ENCODE measurements at places on chromosomes 7 and 10.

GRCh38 chr10:30894221-30894620, 137.4 kb downstream of the ZNF438 start:
- DNase-seq: no peak

GRCh38 chr10:110475722-110476515, 21.8 kb upstream of the DUSP5 start:
- DNase-seq: no peak

- no peak for DNase-seq
Observed at GRCh38 chr7:27652518-27652917, 10.2 kb downstream of the HIBADH start.

DNA sequence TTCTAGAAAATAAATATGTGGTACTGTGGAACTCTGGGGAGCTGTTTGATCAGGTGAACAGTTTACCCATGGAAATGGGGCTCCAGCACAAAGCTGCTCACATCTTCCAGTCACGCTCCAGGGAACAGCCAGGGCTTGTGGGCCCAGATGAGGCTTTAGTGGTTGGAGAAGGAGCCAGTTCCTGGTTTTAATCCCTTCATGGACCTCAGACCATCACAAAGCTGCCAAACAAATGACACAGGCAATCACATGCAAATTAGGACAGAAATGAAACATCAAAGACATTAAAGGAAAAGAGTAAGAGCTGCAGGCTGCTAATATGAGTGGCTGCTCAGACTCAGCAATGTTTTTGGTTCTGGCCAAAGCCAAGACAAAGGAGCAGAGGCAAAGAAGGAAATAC, 2.2 kb upstream of the ATP6V0E2 start:
- no peak for DNase-seq

GRCh38 chr7:84700563-84701370, 486.1 kb downstream of the SEMA3D start:
- no peak for DNase-seq

DNA sequence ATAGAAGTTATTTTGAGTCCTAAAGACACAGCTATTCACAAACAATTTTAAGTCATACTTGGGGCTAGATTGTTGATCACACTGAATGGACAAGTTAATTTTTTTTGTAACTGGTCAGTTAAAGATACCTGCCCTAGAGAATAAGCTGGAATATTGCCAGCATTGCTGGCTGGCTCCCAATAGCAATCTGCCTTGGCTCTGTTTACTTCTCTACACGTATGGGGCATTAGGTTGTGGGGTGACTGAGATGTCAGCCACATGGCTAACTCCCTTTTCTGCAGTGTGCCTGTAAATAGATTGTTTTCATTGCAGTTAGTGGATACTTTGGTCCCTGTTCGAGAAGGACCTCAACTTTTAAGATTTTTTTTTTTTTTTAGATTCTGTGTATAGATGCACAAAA, 128.2 kb downstream of the SEMA3E start:
- DNase-seq: no peak

- DNase-seq: no peak
Observed at GRCh38 chr7:83876593-83876992, 227.7 kb upstream of the SEMA3E start.

DNA sequence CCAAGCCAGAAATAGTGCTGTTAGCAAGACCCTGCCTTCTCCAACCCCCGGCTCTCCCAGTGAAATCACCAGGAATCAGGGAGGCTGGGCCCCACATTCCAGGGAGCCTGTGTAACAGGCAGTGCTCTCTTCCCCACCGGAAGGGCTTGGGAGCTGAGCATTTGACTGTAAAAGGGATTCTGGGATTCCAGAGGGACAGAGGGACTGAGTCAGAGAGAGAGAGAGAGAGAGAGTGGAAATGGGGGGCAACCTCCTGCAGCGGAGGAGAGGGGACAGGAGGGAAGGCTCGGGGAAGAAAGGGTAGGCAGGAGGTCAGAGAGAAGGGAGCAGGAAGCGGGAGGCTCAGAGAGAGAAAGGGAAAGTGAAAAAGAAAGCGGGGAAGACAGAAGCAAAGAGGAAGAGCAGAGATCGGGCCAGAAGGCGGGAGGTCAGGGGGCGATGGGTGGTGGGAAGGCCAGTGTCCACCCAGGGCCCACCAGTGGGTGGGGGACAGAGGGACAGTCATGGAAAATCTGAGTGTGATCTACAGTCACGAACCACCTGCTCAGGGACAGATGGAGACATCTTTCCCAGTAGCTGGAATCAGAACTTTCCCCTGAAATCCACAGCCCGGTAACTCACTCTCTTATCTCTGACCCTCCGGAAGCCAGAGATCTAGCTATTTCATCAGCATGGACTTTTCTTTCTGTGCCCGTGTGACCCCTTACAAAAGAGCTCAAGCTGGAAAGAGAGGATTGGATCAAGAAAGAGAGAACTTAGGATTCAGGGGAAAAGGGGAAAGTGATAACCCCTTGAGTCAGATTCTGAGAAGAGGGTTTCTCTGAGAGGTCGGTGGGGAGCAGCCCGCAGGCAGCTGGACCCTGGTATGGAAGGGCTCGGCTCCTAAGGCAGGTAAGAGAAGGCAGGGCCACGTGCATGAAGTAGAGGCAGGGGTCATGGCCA, 4.6 kb upstream of the SERPINE1 start:
- DNase-seq: no peak

GRCh38 chr10:11533328-11533781, 78.1 kb downstream of the USP6NL start:
- DNase-seq: no peak

GRCh38 chr10:88114368-88114767, 250.9 kb downstream of the PTEN start:
- no peak for DNase-seq

GRCh38 chr7:56493704-56494450, 377.7 kb upstream of the NUPR2 start:
- DNase-seq: no peak

DNA sequence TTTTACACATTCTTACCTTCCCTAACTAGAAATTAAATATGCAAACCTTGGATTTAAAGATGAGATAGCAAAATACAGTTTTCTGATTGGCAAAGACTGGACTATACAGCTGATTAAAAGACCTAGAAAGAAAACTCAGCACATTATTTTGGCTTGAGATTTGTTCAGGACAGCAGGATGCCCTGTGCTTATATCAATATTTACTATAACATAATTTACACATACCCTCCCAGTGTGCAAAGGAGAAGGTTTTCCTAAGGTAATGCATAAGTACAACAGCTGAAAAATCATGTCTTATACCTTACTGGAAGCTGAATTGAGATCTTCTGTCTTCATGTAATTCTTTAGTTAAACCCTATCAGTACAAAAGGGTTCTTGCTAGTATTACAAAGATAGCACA, 458.6 kb downstream of the PARD3 start:
- DNase-seq: no peak

- DNase-seq: no peak
Observed at GRCh38 chr10:72697716-72698115, 5.8 kb downstream of the MCU start.

- no peak for DNase-seq
Observed at GRCh38 chr10:16348891-16349290, 87.9 kb upstream of the PTER start.

DNA sequence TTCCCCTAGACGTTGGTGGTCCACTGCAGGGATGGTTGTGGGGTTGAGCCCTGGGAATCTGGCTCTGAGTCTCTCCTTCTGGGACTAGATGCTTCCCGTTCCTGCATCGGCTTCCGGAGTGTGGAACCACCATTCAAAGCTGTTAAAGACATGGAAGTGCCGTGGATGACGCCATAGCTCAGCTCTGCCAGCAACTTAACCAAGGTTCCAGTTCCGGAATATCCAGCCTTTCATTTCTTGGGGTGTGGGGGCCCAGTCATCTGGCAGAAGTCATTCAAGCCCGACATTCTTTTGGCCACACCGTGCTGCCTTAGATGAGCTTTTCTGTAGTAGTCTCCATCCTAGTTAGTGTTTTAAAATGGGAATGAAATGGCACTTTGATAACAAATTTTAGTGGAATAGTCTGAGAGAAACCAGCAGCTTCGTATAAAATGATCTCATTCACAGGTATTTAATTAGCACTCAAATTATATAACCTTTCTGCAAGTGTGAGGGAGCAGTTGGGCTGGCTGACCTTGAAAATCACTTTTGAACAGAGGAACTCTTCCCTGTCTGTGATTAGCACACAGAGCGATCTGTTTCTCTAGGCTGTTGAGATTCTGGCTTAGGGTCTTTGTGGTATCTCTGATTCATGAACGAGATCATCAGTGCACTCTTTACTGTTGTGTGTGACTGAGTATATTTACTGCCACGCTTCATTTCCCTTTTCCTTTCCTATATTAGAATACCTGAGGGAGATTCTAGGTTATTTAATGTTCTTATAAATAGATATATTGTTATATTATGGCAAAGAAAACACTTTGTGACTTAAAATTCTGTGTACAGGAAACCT, 19.9 kb downstream of the LMTK2 start:
- no peak for DNase-seq

DNA sequence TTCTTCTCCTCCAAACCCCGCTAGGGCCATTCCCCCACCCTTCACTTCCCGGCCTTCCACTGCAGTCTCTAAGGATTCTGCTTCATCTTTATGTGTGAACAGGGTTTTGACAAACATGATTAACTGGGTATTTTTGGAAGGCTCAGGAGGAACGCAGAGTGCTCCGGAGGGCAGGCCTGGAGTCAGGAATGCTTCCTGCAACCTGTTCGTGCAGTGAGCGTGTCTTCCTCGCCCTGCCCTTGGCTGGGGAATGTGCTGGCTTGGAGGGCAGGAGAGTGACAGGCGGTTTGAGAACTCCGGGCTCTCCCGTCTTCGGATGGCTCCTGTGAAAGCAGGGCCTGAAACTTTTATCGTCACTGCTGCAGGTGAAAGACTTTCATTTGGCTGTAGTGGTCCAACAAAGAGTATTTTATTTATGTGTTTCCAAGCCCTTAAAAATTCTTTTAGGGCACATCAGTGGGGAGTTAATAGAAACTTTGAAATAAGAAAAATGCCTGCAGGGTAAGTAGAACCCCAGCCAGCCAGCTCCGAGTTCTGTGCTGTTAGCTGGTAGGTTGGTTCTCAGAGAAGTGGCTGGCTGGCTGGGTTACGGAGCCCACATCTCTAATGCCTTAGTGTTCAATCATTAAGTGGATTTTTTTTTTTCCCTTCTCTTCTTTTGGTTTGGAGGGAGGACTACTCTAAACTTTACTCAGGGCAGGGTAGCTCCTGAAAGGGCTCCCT, 51.0 kb downstream of the TCF7L2 start:
- DNase-seq: no peak

DNA sequence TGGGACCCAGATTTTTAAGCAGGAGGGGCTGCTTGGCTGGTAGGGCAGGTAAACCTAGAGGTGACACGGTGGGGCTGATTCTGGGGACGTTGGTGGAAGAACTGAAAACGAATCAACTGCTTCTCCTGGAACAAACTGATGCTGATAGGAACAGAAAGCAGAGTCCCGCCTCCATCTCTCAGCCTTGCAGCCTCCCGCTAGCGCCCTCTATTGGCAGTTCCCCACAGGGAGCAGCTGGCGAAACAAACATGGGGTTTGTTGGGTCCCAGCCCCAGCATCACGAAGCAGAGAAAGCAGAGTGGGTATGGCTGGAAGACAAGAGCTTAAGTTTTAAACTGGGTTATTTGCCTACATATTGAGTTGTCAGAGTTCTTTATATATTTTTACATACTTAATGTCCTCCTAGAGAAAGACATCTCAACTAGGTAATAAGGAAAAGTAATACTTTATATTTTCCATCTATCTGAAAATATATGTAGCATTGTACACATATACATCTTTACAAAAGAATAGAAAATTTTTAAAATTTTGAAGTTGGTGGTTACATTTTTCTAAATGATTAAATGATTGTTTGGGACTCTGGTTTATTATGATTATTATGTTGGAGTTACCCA, 42.3 kb upstream of the FOXI2 start:
- DNase-seq: no peak
